ENCODE measurements at places on chromosomes 6 and 20.
A peak's percentile ranks its signal among the peaks of the same experiment; 100 is the strongest.

- DNase-seq = no peak
Observed at GRCh38 chr6:117840541-117840983, 66.5 kb upstream of the SLC35F1 start.

DNA sequence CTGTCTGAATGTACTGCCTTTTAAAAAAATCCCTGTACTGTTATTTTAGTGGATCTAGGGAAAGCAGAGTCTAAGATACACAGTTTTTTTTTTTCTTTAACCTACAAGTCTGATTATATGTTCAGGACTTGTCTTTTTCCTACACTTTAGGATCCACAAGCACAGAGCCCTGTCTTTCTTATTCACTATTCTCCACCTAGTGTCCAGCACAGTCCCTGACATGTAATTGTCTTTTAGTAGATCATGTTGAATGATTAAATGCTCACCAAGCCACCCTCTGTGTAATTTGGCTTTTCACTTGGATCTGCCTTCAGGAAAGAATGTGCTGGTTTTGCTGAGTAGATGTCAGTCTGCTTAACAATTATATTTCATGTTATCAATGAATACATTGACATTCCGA is 35.8 kb upstream of the YWHAB start:
- DNase-seq = no peak

- no peak for DNase-seq
Observed at GRCh38 chr6:122799140-122799745, 10.2 kb downstream of the SMPDL3A start.

GRCh38 chr6:156867121-156867520 is 89.9 kb downstream of the ARID1B start:
- no peak for DNase-seq

DNA sequence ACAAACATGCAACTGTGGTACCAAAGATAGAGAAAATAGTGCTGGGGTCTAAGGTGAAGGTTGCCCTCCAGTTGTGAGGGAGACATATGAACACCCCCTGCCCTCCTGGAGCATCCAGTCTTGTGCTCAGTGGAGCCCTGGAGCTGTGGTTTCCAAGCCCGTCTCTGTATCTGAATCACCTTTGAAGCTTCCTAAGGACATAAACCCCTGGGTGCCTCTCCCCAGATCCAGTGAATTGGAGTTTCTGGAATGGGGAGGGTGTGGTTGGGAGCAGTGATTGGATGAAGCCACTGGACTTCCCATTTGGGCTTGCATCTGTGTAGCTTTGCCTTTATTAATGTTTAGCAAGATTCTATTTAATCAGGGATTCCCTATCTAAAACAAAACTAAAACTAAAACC is 22.4 kb upstream of the E2F3 start:
- no peak for DNase-seq

GRCh38 chr6:158143700-158144099 is 24.4 kb downstream of the SERAC1 start:
- DNase-seq = no peak

DNA sequence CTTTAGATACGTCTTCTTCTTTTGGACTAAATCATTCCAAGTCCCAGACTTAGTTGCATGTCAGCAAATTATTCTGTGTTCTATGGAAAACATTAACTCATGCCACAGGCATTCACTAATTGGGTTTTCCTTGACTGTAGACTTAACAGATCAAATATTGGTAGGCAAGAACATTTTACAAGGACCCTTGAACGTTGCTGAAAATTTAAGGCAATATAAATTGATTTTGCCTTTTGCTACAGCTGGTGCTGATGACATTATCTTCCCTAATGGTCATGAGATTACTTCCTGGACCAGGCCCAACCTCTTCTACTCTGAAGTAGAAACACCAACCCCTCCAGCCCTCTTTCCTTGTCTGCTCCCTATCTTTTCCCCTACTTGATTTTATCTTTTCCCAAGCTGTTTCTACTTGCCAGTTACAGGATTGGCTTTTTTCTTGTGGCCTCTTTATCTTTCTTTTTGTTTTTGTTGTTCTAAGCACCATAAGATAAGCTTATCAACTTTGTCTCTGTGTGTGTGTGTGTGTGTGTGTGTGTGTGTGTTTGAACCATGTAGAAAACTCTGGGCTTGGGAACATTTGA is 514.0 kb upstream of the SOX4 start:
- no peak for DNase-seq

- DNase-seq = no peak
Observed at GRCh38 chr6:83867527-83868161, 8.2 kb downstream of the CYB5R4 start.

DNA sequence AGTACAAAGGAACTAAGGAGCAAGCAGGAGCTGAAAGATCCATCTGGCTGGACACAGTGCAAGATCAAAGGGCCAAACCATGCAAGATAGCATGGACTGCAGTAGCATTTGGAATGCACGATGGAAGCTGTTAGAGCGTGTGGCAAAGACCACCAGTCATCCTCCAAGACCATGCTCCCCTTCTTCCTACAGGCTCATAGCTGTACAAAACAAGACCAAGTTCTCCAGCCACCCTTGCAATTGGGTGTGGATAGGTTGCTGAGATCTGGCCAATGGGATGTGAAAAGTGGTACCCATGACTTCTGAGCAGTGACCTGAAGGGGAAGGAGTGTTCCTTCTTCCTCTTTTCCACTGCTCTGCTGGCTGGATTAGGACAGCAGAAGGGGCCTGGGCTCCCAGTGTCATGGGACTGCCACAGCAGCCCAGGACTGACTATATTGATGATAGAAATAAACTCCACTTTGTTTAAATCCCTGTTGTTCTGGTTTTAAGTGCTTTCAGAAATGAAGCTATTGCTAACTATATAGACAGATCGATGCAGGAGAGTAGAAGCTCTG is 64.9 kb downstream of the SLC22A23 start:
- no peak for DNase-seq

DNA sequence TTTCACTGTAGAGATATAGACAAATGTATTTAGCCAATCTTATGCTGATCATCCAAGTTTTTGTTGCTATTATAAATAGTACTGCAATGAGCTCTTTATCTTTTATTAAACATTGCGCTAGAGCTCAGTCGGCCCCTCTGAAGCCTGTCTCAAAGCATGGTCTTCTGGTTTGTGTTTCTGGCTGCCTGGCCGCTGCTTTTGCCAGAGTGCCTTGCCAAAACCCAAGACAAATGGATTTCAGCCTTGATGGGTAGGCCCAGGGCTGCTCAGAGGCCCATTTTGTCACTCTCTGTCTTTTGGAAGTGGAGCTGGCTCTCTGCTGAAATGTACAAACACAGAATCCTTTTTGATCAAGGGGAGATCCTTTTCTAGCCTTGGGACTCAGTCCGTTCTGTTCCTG is 102.9 kb upstream of the KCNG1 start:
- no peak for DNase-seq

DNA sequence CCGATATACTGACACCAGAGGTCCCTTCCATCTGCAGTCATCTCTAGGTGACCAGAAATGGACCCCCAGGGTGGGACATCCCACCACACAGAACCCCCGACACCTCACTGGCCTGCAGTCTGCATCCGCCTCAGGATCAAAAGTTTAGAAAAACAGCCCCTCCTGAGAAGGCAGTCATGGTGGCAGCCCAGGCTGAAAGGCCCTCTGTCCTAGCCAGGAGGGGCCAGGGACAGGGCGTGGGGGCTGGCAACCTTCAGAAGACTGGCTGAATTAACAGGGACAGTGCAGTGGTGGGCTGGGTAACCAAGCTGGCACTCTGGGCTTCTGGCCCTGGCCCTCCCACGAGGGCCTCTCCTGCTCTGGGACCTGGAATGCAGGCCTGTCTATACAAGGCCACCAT is 34.3 kb upstream of the MDFI start:
- no peak for DNase-seq

DNA sequence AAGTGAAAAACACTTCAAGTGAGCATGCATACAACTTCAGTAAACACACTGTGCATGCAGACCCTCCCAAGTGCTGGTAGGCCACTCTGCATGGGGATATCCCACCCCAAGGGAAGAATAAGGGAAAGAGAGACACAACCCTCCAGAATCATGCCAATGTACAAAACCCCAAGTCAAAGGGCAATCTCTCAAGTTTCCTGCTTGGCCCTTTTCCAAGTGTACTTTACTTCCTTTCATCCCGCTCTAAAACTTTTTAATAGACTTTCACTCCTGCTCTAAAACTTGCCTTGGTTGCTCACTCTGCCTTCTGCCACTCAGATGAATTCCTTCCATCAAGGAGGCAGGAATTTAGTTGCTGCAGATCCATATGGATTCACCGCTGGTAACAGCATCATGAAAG is 205.7 kb upstream of the PROKR2 start:
- DNase-seq = no peak

DNA sequence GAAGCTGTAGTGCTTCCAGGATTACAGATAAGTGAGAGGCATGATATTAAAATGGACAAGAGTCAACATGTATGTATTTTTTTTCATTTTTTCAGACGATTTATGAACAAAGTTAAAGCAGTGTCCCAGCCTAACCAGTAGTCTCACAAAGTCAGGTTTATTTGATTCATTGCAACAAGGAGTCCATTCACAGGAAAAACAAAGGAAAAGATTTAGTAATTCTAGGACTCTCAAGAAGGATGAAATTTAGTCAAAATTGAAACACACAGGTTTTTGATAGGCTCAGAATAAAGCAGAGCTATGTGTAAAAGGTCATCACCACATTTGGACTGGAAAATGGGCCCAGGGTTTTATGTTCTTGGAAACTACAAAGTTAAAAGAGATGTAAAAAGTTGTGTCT is 84.0 kb downstream of the ZNF133 start:
- DNase-seq = no peak

GRCh38 chr20:15703171-15703911 is 869.9 kb downstream of the KIF16B start:
- DNase-seq = no peak

DNA sequence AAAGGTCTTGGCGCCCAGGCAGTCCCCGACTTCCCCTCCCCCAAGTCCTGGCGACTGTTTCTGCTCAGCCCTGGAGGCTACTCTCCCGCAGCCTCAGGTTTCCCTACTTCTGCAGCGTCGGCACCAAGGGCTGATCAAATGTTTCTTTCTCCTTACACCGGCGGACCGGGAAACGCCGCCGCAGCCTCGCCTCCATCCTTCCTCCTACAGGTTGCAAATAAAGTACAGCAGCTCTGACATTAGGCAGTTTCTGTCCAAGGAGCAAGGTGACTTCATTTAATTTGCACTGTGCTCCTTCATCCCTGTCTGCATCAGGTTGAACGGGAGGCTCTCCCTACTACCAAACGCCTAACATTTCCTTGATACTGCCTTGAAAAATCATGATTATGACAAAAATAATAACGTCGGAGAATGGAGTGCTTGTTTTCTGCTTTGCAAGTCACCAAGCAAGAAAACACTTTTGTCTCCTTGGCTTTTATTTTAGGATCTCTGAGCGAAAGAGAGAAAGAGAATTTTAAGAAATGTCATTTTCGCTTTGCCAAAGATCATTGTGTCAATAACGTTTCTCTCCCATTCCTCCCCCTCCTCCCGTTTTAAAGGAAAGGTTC is 1.0 kb downstream of the CLIC5 start:
- peak; percentile 44 for DNase-seq

- peak; percentile 36 for DNase-seq
Observed at GRCh38 chr6:135094403-135094821, 39.8 kb upstream of the HBS1L start.

- DNase-seq = no peak
Observed at GRCh38 chr20:38466171-38466570, 6.5 kb upstream of the RALGAPB start.

GRCh38 chr20:54234991-54235390 is 27.1 kb downstream of the PFDN4 start:
- no peak for DNase-seq

GRCh38 chr20:51326201-51326819 is 216.2 kb downstream of the NFATC2 start:
- peak; percentile 28 for DNase-seq

DNA sequence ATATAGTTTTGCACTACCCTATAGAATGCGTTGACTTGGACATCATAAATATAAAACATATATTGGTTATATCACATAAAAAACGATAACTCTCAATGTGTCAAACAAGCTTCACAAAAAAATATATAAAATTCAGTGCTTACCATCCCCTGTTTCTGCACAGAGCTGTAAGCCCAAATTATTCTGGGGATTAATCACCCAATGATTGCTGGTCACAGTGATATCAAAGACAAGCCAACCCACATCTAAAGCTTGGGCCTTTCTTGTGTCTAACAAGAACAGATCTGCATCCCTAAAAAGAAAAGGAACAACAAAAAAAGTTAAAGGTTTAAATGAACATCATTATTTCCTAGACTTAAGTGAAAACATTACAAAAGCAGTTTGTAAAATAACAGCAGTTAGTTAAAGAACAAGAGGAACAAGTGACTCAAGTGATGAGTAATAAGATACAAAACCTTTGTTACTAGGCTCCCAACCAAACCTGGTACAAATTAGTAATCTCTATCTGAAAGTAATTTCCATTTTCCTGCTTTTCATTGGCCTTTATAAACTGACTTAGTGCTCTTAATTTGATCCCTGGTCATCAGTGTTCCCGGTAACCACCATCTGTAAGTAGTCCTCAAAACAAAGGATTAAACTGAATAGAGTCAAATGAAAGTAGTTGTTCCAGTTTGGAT is 81.1 kb downstream of the BMP5 start:
- DNase-seq = no peak

GRCh38 chr20:3915691-3916090 is 26.5 kb downstream of the PANK2 start:
- DNase-seq = no peak

DNA sequence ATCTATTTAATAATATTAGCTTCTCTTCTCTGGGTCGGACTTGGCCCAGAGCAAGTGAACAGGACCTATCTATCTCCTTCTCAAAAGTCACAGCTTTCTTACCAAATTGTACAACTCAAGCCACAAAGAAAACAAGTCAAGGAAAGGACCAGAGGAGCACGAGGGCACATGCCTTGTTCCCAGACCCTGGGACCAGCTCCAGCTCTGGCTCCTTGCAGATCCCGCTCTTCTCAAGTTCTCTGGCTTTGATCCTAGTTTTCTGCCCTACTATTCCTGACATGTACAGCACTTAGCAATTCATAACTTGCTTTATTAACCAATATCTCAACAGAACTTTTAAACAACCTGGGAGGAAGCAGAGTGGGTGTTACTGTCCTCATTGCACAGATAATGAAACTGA is 185.9 kb downstream of the ESR1 start:
- DNase-seq = no peak

Measured in CD4-positive, alpha-beta memory T cell (primary cell).